ENCODE measurements at places on chromosomes 7 and 10.

- peak; percentile 31 for DNase-seq
These were observed 276.9 kb downstream of the CSTF2T start for GRCh38 chr10:51422311-51423120.

- no peak for DNase-seq
These were observed 83.4 kb upstream of the UCN3 start for GRCh38 chr10:5281356-5281755.

DNA sequence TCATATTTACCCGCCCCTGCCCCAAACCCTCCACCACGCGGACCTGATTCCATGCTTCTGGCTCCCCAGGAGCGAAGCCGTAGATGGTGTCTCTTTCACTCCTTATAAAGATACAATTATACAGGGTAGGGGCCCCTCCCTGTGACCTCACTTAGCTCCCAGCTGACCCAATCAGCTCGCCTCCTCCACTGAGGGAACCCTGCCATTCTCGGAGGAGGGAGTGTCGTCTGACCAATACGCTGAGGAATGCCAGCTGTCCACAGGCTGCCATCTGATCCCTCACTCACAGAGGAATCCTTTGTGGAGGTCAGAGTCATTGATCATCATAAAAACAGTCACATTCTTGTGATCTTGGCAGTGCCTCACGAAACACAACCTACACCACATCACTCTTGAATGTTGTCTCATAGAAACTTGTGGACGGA is 67.5 kb upstream of the INSIG1 start:
- DNase-seq = no peak

DNA sequence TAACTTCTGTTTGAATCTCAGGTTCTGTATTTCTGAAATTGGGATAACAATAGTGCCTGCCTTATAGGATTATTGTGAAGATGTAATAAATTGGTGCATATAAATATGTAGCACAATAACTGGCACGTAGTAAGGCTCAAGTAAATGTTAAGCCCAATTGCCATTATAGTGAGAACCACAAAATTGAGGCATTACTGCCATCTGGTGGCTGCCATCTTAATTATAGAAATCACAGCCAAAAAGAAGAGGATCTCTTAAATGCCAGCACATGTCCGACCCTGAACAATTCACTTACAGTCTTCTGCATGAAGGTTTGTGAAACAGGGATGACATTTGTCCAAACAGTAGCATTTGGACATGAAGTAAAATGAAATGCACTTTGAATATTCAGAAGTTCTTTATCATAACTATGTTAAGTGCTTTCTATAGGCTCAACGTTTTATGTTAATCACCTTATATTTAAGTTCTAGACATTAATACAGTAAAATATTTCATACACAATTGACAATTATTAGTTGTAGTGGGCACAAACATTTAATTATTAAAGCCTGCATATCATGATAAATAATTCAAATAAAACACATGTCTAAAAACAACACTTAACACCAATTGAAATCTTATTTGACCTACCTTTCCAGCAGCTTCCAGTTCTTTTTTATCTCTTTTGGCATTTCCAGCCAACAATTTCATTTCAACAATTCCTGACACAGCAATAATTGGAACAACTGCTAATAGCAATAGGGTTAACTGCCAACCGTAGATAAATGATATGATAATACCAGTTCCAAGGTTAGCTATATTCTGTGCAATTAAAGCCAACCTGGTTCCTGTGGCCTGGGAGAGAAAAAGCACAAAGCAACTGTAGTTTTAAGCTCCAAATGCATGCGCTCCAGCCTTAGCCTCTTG is 58.5 kb downstream of the ABCB4 start:
- DNase-seq = peak; percentile 54

- DNase-seq = no peak
These were observed 105.1 kb downstream of the FAM107B start for GRCh38 chr10:14669576-14669975.

DNA sequence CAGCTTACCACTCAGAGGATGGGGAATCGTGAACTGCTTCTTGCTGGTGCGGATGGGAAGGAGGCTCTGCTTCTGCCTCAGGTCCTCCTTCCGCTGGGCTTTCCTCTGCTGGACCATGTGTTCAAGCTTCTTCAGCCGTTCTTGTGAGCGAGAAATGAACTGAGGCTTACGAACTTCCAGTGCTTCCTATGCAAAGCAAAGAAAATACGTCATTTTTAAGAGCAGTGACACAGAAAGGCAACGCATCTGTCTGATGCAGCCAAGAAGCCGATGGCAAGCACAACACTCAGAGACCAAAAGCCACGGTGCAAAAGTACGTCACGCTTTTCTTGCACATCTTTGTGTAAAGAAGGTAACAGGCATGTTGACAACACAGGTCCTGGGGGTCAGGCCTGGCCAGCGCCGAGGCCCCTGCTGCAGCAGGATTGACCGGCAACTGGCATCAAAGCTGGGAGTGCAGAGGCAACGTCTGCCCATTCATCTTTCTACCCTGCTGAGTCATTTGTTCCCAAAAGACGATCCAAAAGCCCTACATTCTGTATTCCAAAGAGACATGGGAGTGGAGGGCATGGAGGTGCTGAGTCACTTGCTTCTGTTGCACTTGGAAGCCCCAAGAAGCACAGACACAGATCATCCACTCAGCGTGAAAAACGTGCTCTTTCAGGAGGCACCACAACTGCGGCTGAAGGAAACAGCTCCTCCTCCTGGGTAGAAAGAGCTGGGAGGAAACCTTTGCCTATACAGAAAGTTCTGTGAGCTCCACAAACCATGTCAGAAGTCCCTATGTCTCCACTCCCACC is 71.0 kb upstream of the ADAM12 start:
- DNase-seq = no peak

GRCh38 chr10:22324413-22324812 is 3.5 kb downstream of the BMI1 start:
- no peak for DNase-seq

All from NCI-H1694 (cell line).